NCI-H1105 treated with DMSO at 0.1 percent for 48 hours (cell line): ENCODE measurements at places on chromosomes 7 and 10.
A peak's percentile ranks its signal among the peaks of the same experiment; 100 is the strongest.

DNA sequence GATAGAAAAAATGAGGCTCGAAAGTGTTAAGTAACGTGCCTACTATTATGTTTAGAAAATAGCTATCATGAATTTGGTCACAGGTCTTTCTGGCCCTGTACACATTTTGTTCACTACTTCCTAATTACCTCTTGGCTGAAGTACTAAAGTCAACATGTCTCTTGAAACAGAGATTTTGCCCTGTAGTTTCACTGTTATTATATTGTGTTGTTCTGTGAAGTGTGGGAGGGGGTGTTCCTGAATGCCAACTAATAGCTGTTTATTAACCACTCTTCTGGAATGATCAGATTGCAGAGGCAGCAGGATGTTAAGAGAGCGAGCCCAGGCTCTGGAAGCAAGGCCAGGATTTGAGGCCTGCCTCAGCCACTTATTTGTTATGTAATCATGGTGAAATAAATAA is 72.1 kb downstream of the RNF133 start:
- DNase-seq, result peak; percentile 83

GRCh38 chr10:84138478-84139125 is 707 bp upstream of the GHITM start:
- DNase-seq, result no peak

DNA sequence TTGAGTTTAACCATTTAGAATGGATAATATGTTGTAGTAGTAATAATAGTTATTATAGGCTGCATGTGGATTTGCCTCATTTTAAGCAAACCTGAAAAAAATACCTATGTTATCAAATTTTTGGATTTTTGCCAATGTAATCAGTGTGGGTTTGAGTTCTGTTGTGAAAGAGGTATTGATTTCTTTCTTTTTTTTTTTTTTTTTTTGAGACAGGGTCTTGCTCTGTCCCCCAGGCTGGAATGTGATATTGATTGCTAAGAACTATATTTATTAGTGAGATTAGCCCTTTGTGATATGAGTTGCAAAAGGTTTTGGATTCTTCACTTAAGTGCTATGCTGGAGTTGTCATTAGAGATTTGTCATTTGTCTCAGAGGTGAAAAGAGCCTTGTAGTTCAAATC is 124.4 kb downstream of the ST7 start:
- no peak for DNase-seq

DNA sequence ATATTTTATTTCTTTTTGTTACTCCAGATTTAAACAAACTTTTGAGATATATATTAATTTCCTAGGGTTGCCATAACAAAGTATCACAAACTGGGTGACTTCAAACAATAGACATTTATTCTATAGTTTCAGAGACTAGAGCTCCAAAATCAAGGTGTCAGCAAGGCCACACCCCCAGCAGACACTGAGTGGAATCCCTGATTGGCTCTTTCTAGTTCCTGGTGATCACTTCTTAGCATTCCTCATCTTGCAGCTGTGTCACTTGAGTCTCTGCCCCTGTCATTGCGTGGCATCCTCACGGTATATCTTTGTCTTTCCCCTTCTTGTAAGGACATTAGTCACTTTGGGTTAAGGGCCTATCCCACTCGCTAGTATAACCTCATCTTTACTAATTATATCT is 7.6 kb upstream of the SLC26A3 start:
- DNase-seq, result no peak

DNA sequence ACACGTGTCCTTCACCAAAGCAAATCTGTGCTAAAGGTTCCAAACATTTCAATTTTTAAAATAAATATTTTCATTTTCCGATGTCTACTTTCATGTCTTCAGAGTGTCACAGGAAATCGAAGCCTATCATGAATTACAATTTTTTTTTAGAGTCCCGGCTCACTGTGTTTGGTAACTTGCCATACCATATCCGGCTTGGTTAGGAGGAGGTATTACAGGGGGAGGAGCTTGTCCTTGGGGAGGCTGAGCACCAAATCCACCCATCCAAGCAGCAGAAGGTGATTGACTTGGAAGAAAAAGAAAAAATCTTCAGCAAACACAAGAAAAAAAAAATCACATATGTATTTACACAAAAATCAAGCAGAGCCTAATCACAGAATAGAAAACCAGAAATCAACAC is 21.3 kb downstream of the TIAL1 start:
- no peak for DNase-seq

GRCh38 chr10:82918022-82918421 is 1043.0 kb downstream of the NRG3 start:
- no peak for DNase-seq

DNA sequence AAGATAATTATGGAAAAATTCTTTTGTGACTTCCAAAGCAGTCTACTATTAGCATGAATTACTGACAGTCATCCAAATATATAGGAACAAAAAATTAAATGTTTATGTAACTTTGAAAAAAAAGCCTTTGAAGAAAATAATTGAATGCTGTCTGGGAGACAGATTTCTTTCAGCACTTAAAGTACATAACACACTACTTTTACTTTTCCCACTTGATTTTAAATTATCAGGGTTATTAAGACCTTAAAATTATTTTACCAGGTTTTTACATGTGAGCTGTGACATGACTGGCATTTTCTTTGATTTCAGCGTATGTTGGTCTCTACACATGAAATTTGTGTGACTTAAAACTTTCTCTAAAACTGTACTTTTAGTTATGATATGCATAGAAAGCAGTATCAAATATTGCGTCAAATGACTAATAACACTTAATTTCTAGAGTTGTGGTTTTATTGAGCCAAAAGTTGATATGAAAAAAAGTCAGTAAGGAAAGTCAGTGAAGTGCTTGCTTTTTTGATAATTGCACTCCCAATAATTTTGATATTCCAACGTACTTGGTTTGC is 3.1 kb downstream of the PTEN start:
- peak; percentile 1 for DNase-seq

GRCh38 chr7:141221007-141221612 is 147.2 kb downstream of the TMEM178B start:
- no peak for DNase-seq

DNA sequence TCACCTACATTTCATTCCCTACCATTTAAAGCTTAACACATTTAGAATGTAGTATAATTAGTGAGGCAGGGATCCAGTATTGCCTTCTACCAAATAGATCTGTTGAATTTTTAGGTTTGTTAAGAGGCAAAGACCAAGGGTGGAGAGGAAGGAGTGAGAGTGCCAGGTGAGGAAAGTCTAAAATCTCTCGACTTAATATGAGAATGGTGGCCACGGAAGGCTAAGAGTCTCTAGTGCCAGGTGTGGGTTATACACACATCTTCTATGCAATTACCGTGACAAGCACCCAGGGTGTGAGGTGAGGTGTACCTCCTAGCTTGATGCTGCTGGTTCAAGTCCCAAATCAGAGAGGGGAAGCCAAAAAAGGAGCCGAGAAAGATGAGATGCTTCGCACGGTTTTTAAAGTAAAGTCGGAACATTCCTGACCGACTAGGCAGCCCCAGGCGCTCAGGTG is 439 bp downstream of the IQUB start:
- DNase-seq, result peak; percentile 34

GRCh38 chr10:78865931-78866717 is 202.6 kb upstream of the ZMIZ1 start:
- DNase-seq, result no peak

- no peak for DNase-seq
These were observed 78.3 kb upstream of the ATP6V0A4 start for GRCh38 chr7:138876326-138876725.

DNA sequence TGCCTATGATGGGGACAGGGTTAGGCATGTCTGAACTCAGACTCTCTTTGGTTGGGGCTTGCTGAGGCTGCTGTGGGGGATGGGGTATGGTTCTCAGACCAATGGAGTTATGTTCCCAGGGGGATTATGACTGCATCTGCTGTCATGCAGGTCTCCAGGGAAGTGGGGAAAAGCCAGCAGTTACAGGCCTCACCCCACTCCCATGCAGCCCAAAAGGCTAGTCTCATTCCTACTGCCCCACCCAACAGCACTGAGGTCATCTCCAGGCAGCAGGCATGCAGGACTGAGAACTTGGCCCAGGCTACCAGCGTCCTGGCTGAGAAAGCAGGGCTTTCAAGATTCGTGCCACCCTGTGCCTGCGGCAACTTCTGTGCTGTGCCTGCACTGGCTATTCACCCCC is 373.3 kb downstream of the HTR7 start:
- peak; percentile 1 for DNase-seq

DNA sequence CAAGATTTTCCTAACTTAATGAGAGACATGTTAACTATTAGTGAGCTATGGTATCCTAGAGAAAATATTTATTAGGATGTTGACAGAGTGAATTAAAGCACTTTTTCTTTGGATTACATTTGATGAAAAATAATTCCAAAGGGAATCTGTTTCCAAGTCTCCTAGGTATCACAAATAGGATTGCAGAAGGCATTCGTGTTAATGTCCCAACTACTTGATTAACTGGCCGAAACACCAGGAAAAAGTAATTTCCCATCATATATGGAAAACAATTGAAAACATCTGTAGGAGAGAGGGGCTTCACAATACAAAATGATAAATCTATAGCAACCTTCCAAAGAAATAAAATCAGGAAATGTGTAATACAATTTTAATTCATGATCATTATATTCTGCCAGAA is 406.7 kb downstream of the PARD3 start:
- no peak for DNase-seq

- no peak for DNase-seq
These were observed 80.3 kb upstream of the EFCAB10 start for GRCh38 chr7:105661625-105662024.

DNA sequence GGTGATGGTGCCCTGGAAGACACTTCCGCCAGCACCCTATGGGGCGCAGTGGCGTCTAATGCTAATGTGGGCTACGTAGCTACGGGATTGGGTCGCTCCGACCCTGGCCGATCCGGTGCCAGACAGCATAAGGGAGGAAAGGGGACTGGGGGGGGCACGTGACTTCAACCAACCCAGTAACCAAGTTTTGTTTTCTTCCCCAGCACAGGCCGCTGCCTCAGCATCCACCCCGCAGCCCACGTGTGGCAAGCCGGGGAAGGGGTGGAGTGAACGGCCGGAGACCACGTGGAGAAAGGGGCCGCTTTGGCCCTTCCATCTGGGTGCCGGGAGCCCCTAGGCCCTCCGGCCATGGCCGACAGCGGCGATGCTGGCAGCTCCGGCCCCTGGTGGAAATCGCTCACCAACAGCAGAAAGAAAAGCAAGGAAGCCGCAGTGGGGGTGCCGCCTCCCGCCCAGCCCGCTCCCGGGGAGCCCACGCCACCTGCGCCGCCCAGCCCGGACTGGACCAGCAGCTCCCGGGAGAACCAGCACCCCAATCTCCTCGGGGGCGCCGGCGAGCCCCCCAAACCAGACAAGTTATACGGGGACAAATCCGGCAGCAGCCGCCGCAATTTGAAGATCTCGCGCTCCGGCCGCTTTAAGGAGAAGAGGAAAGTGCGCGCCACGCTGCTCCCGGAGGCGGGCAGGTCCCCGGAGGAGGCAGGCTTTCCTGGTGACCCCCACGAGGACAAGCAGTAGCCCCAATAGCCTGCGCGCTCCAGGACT is 2.5 kb downstream of the PRR15 start:
- no peak for DNase-seq

GRCh38 chr7:85750454-85750949 is 563.6 kb upstream of the SEMA3D start:
- peak; percentile 31 for DNase-seq

GRCh38 chr7:50656141-50656895 is 91.1 kb upstream of the DDC start:
- no peak for DNase-seq

GRCh38 chr10:130924138-130924819 is 387.2 kb downstream of the TCERG1L start:
- DNase-seq, result no peak

DNA sequence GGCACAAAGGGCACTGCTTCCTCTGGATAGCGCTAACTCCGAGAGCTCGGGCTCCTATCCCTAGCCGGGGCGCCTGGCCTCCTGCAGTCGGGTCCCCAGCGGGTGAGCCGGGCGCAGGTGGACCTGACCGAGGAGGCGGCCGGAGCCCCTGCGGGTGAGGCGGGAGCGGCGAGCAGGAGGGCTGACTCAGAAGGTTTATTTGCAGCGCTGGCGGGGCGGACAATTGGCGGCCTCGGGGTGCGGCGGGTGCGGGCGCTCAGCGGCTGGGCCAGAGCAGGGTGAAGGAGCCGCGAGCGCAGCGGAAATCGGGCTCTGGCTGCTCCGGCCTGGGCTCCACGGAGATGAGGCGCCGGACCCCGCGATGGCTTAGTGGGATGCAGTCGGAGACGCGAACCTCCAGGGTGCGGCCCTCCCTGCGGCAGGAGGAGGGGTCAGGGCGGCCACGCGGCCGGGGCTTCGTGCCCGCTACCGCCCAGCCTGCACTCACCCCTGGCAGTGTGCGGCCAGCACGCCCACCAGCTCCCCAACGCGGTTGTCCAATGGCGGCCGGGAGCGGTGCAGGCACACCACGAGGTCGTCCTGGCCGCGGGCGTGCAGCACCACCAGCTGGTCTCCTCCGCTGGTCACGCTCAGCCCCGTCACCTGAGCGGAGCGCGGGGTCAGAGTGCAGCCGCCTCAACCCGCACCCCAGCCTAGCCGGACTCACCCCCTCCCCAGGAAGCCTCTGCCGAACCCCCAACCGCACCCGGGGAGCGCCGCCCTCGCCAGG is 16.1 kb downstream of the MYO1G start:
- DNase-seq, result no peak

DNA sequence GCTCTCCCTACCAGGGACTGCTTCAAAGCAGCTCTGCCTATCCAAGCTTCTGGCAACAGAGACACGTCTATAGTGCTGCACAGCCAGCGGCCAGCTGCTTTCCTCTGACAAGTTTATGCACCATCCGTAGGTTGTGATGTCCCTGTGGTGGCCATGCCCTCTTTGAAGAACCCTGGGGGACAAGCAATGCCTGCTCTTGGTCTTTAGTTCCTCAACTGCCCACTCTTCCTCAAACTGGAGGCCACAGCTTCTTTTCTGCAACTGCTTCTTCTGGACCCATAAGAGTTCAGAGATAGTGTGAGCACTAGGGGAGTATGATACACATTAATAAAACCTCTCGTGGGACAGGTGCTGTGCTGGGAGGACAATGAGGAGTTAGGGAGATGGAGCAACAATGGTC is 164.9 kb downstream of the ELMO1 start:
- no peak for DNase-seq

GRCh38 chr7:111363099-111363498 is 199.2 kb downstream of the IMMP2L start:
- DNase-seq, result no peak

- no peak for DNase-seq
These were observed 126.9 kb upstream of the KLF6 start for GRCh38 chr10:3911713-3912442.

- DNase-seq, result no peak
These were observed 20.6 kb upstream of the WASL start for GRCh38 chr7:123769371-123769770.

GRCh38 chr10:4003348-4003973 is 218.5 kb upstream of the KLF6 start:
- no peak for DNase-seq

- no peak for DNase-seq
These were observed 77.8 kb downstream of the ATAD1 start for GRCh38 chr10:87740254-87740655.

DNA sequence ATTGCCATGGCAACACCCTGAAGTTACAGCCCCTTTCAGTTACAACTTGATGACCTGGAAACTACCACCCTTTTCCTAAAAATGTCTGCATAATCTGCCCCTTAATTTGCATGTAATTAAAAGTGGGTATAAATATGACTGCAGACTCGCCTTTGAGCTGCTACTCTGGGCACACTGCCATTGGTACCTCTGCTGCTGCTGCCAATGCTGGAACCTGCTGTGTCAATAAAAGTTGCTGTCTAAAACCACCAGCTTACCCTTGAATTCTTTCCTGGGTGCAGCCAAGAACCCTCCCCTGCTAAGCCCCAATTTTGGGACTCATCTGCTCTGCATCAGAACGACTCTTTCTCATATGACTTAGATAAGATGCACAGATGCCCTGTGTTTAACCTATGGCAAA is 10.2 kb upstream of the FRA10AC1 start:
- no peak for DNase-seq
